ENCODE measurements at places on chromosomes 16 and 17. TPM values are rescaled to one million over a fixed set of nuclear protein-coding genes. Genes with fewer than 3 reads are reported as not detected.

The SRCIN1 gene
- polyA plus RNA-seq, result not detected

The MRPL38 gene
- 21.9 TPM for polyA plus RNA-seq

The HSD17B1 gene
- polyA plus RNA-seq, result 1.4 TPM

The PERCC1 gene
- polyA plus RNA-seq, result not detected

The LRRC36 gene
- 0.41 TPM for polyA plus RNA-seq

The PRSS27 gene
- 0.46 TPM for polyA plus RNA-seq

The CDH13 gene
- 54.8 TPM for polyA plus RNA-seq

The KRTAP9-8 gene
- polyA plus RNA-seq, result not detected

DNA sequence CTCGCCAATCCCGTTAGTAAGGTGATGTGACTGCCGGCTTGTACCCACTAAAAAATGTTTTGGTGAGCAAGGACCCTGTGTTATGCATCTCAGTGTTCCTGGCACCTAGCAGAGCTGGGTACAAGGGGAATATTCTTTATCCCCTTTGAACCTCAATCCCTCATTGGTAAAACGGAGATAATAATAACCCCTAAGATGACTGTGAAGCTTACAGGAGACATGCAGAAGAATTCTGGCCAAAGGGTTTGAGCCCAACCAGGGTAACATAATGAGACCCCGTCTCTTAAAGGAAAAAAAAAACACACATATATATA lies 896 bp downstream of the GGA2 start:
- DNase-seq, result no peak

DNA sequence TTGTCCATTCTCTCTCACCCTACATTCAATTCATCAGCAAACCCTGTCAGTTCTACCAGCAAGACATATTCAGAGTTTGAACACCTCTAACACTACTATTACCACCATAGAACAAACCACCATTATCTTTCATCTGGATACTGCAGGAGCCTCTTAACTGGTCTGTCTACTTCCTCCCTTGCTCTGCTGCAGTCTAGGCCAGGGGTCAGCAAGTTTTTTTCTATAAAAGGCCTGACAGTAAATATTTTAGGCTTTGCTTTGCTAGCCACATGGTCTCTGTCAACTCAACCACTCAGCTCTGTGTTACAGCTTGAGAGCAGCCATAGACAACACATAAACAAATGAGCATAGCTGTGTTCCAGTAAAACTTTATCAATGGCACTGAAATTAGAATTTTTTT lies 13.8 kb downstream of the KCTD19 start:
- no peak for DNase-seq

DNA sequence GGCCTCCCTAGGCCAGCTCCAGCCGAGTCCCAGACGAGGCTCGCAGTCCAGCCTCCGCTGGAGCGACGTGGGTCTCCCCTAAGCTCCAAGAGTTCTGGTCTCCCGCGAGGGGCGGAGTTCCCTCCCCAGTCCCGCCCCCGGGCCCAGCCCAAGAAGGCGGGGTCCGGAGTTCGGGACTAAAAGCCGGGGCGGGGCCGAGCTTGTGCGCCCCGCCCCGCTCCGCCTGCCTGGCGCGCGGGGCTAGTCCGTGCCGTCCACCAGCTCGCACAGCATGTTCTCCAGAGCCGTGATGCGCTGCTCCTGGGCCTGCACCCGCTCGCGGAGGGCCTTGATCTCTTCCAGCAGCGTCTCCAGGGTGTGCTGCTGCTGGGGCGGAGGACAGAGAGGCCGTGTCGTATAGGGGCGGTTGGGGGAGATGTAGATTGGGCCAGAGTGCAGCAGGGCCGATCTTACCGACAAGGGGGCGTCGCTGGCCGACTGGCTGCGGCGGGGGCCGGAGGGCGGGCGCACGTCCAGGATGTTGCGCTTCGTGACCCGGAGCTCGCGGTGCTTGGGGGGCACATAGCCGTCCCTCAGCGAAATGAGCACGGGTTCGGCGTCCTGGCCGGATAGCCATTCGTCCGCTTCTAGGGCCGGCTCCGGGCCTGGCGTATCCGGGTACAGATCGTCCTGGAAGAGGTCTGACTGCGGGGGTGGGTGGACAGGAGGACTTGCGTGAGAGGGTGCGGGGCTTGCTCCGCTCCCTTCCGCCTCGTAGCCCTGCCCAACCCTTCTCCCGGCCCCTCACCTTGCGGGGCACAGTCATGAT lies 7.0 kb downstream of the CORO6 start:
- no peak for DNase-seq

GRCh38 chr17:49996121-49996494 lies 1.1 kb upstream of the DLX3 start:
- DNase-seq, result no peak

DNA sequence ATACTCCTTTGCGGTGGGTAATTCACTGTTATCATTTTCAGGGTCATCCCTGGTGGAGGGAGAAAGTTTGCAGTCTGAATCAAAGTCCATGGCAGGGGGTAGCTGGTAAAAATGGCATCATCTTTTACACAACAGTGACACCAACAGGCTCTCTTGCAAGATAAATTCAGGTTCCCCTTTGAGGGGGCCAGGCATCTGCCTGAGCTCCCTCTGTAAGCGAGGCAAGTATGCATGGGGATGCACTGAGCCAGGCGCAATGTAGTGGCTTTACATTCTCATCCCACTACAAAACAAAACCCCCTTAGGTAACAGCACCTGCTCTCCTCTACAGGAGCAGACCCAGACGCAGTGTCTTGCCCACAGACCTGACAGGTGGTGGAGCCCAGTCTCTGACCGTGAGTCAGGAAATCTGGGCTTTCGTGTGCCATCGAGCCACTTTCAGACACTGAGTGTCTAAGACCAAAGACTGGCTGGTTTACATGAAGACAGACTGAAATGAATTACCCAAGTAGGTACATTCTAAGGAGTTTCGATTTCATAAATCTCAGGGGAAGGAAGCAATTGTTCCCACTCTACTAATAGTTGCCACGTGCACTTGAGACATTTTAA lies 17.7 kb downstream of the LITAFD start:
- DNase-seq, result no peak

DNA sequence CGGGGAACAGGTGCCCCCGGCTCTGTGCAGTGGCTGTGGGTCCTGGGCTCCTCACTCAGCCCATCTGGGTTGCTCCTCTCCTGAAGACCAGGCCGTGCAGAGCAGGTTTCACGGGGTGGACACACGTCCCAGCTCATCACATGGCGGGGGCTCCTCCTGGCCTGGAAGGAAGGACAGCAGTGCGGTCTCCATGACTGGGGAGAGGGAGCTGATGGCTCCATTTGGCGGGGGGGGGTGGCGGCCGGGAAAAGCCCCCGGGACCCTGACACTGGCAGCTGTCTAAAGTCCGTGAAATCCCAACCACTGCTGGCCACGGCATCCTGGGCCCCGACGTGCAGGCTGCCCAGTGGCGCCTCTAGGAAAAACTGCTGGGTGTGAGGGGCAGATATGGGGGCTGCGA lies 19.0 kb downstream of the SOX8 start:
- no peak for DNase-seq

- no peak for DNase-seq
Observed at GRCh38 chr17:80397034-80397387, 18.0 kb upstream of the ENDOV start.

- no peak for DNase-seq
Observed at GRCh38 chr17:45008216-45008615, 40.1 kb upstream of the C1QL1 start.

- DNase-seq, result no peak
Observed at GRCh38 chr17:40090237-40091119, 9.9 kb downstream of the NR1D1 start.

- DNase-seq, result no peak
Observed at GRCh38 chr16:16940351-16940750, 530.4 kb downstream of the XYLT1 start.

DNA sequence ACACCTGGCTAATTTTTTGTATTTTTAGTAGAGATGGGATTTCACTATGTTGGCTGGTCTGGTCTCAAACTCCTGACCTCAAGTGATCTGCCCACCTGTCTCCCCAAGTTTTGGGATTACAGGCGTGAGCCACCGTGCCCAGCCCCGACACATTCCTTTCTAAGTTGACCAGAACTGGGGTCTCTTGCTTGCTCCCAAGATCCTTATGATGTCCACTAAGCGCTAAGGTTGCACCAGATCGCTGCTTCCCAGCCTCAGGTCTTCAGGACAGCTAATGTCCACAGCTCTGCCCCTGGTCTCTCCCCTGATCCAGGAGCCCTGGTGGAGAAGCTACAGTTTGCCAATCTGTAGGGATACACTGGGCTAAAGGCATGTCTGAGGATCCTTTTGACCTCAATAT lies 29.5 kb downstream of the NSMCE1 start:
- DNase-seq, result no peak

DNA sequence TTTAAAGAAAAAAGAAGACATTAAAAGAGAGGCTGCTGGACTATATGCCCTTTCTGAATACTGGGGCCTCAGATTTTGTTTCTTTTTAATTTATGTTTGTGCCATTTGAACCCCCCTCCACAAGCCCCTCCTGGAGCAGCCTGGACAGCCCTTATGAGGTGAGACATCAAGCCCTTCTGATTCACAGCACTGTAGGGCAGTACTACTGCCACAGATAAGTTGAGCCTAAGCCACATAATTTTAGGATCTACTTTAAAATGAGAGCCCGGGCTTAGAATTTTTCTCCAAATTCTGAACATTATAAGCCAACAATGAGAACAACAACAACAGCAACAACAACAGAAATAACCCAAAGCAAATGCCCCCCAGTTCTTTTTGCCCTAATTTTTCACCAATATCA lies 256.9 kb upstream of the SALL1 start:
- DNase-seq, result no peak

GRCh38 chr17:82103553-82104451 lies 5.8 kb upstream of the FASN start:
- DNase-seq, result no peak

- DNase-seq, result no peak
Observed at GRCh38 chr16:745739-746138, 4.9 kb upstream of the CIAO3 start.

DNA sequence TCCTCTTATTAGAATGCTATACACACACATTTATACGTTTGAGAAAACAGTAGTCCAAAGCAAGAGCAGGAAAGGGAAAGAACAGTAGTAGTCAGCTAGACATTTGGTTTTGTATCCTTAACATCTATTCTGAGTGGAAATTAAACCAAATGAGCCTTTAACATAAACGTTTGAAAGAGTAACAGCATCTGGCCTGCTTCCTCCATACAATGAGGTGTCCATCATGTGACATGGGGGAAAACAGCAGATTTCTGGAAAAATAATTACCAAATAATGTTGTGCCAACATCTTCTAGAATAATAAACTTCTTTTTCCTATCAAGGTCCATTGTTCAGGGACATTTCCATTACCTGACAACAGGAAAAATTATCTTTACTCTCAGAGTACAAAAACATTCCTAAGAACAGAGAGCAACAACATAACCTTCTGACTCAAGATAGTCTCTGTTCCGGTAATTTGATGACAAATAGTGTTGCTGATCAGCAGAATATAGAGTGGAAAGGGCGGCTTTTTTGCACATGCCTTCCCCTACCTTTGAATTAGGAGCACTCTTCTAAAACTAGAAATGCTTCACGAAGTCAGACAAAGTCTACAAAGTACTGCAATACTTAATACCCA lies 20.2 kb downstream of the CYTH1 start:
- DNase-seq, result no peak

DNA sequence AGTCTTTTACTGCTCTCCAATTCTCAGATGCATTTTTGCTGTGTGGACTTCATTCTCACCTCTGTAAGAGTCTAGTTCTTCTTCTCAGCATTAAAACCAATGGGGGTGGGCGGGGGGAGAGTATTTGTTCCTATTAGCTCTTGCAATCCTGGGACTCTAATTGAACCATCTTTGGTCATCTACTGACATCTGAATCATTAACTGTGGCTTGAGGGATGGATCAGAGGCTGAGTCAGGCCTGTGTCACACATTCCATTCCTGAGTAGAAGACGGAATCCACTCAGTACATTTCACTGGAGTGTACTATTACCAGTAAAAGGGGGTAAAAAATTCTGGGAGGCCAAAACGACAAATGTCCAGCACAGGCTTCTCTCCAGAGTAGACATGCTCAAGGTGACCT lies 12.8 kb upstream of the ZNF23 start:
- peak; percentile 63 for DNase-seq

DNA sequence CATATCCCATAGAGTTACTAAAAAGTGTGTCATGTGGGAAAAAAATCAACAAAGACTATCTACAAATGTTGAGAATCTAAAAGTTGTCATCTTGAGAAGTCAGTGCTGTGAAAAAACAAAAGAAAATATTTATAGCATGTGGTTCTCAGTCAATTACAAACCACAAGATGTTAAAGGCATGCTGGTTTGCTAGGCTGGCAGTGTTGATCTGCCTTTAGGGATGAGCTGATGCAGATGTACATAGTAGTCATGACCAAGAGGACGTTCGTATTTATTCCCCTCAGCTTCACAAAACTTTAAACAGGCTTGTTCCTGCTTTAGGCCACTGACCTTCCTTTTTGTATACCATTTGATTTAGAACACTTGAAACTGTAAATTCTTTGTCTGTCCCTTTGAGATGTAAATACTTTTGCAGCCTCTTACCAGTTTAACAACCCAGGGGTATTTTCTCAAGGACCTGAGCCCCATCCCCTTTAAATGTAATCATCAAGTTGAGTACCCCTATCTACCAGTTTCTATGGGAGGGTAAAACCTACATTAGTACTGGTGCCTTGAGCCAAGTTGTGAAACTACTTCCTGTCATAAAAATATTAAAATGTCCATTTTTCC lies 446.6 kb downstream of the KCNJ18 start:
- no peak for DNase-seq
